G401 (cell line): ENCODE measurements at places on chromosomes 7 and 10.

GRCh38 chr10:103514244-103514643, 20.7 kb downstream of the NEURL1 start:
- no peak for DNase-seq

GRCh38 chr10:20302033-20302432, 485.8 kb downstream of the PLXDC2 start:
- no peak for DNase-seq

- no peak for DNase-seq
Measured at GRCh38 chr10:102313221-102313896, 68.0 kb downstream of the GBF1 start.

DNA sequence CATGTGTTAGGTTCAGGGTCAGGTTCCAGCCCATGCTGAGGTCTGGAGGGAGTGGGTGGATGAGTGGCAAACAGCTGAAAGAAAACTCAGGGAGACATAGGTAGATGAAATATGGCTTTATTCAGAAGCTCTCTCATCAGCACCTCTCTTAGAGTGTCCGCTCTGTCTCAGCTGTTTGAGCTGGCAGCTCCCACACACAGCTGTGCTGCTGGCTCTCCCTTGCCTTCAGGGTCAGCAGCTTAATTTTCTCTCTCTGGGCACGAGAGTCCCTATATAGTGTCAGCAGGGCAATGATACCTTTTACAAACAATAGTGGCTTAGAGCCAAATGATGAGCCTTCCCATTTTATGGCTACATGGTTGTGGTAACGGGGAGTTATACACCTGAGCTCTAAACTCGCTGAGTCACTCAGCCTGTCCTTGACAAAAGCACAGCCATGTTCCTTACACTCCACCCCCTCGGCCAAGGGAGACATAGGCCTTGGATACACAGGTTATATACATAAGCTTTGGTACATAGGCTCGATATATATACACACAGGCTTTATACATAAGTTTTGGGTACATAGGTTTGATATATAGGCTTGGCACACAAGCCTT, 10.4 kb downstream of the RNF133 start:
- DNase-seq = no peak

DNA sequence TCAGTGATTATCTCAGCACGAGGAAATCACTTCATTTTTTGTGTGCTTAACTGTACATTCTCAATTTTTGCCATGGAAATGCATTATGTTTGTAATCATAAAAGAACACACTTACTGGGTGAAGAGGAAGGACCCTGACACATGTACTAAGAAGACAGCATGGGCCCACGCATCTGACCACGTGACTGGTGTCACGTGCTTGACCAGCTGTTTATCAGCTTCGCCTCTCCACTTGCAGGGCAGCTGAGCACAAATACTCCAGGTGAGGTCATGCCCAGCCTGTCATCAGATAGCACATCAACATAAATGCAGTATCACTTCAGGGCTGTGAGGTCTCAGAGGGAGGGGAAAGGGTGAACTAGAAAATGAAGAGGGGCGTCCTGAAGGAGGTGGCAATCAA, 179.8 kb downstream of the EBF3 start:
- DNase-seq = no peak

DNA sequence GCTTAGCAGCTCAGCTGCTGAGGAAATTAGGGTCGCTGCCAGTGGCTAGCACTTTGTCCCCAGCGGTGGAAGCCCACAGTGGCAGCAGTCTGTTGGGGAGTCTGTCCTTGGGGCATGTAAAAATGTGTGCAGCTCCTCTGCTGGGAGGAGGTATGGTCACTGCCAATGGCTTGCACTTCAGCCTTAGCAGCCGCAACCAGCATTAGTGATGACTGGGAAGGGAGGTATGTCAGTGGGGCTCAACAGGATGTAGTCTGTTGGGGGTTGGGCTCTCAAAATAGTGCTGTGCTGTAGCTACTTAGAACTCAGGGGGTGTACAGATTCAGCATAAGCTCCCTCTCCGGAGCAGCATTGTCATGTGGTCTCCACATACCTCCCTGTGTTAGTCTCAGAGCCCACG, 189.9 kb downstream of the ZEB1 start:
- DNase-seq = no peak

DNA sequence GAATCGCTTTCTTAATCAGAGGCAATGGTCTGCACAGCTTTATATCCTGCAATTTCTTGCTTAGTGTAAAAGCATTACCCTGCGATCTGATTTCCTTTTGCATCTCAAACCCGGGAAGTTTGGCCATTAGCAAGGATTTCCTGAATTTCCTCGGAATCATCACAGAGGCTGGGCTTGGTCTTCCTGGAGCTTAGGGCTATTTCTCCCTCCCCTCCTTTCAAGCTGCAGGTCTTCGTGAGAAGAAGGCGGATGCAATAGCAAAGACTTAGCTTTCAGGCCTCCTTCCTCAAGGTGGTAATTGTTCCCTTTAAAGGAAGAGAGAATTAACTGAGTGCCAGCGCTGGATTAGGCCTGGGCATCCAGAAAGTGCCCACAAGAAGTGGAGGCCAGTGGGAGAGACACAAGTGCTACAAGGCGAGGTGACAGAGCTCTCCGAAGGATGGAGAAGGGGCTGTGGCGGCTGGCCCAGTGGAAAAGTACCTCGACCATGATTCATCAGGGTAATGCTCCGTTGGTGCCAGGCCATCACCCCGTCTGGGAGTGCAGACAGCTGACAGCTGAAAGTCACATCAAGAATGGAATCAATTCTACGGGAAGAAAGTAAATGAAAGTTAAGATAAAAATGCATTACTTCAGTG, 4.0 kb upstream of the ARMS2 start:
- no peak for DNase-seq

DNA sequence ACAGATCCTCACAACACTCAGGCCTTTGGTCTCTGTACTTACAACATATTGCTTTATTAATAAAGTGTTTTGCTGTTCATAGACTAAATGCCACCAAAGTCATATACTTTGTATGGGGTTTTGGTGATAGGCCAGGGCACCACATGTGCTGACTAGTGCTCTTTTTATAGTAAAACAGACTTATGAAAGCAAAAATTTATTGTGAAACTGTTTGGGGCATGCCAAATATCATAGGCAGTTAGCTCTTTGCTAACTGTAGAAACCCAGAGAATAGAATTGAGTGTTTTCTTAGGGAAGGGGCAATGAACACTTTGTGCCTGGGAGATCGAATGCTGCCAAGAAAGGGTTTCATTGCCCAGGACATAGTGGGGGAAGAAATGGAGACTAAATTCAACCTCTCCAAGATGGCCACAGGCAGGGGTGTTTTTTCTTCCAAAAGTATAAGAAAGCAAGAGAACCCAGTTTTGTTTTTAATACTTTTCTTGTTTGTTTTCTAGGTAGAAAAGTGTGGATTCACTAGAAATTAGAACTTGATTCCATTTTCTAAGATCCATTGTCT, 142.7 kb downstream of the TRIL start:
- no peak for DNase-seq

GRCh38 chr10:59905731-59906416, 482 bp downstream of the CCDC6 start:
- DNase-seq = no peak

GRCh38 chr7:131591687-131592319, 35.4 kb upstream of the PODXL start:
- DNase-seq = no peak
